ENCODE measurements at places on chromosomes 2 and 18. TPM values are rescaled to one million over a fixed set of nuclear protein-coding genes. Genes with fewer than 3 reads are reported as not detected.

Gene NMS
- total RNA-seq, result not detected

DNA sequence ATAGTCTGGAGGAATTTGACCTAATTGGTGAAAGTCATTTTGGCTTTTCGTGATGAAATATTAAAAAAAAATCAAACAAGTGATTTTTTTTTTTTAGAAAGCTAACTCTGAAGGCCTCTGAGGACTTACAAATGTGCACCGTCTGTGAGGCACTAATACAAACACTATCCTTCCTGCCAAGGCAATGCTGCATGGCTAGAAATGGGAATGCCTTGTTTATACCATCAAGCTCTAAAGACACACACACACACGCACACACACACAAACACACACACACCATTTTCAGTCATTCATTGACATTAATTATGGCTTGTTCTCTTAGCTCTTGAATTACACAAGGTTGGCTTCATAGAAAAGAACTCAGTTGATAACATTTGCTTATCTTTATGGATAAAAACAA, 1242.0 kb upstream of the ACVR2A start:
- no peak overlapping the region for H3K4me3 ChIP-seq
- no peaks in the 10 kb centered on the region for H3K36me3 ChIP-seq
- H3K4me1 ChIP-seq, result no peaks in the 10 kb centered on the region
- no peaks in the 10 kb centered on the region for H3K27me3 ChIP-seq
- no peak for DNase-seq
- H3K27ac ChIP-seq, result no peak overlapping the region

GRCh38 chr2:118202707-118203303, 114.5 kb downstream of the INSIG2 start:
- H3K27me3 ChIP-seq, result peaks cover 19% of the 10 kb centered on the region
- no peak overlapping the region for H3K27ac ChIP-seq
- H3K4me1 ChIP-seq, result peaks cover 2% of the 10 kb centered on the region
- no peaks in the 10 kb centered on the region for H3K36me3 ChIP-seq
- peak overlapping the region; percentile 7 for H3K4me3 ChIP-seq

Gene LOXHD1
- total RNA-seq, result not detected

GRCh38 chr2:58508006-58508405, 266.9 kb upstream of the FANCL start:
- H3K36me3 ChIP-seq, result no peaks in the 10 kb centered on the region
- H3K4me3 ChIP-seq, result no peak overlapping the region
- DNase-seq, result no peak
- H3K4me1 ChIP-seq, result no peaks in the 10 kb centered on the region
- H3K27ac ChIP-seq, result no peak overlapping the region

Gene UGT1A1
- total RNA-seq, result not detected
